Skin of body (tissue), 3 donors: ENCODE measurements at places on chromosomes 3 and 15.

DNA sequence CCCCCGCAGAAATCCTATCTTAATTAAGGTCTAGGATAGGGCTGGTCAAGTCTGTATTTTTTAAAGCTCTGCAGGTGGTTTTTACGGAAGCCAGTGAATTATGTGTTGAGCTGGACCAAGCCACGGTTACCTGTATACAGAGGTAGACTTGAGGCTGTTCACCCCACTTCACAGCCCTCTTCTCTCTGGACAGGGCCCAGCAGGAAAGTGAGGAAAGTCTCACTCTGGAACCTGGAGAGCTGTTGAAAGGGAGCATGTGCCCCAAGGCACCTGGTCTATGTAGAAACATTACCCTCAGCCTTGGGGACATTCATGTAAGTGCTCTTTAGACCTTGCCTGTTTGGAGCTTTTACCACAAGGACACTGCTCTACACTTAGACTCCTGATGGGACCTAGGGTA, 6.9 kb downstream of the SEMA5B start:
- no peak for DNase-seq

GRCh38 chr3:78697426-78697825, 1070.4 kb downstream of the ROBO1 start:
- DNase-seq: no peak

DNA sequence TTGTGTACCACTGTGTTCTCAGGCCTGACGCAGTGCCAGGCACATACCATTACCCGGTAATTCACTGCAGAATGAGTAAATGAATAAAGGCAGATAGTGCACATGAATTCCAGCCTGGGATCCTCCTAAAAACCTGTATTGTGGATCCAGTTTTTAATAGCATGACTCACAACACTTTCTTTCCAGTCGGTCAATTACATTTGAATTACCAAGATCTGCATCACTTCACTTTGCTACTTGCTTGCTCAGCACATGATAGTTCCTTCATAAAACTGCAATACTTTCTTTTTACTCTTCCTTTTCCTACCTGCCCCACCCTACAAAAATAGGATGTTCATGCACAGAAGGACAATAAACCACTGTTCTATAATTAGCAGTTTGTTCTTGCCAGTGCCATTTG, 553.8 kb downstream of the MAGI1 start:
- DNase-seq: no peak

DNA sequence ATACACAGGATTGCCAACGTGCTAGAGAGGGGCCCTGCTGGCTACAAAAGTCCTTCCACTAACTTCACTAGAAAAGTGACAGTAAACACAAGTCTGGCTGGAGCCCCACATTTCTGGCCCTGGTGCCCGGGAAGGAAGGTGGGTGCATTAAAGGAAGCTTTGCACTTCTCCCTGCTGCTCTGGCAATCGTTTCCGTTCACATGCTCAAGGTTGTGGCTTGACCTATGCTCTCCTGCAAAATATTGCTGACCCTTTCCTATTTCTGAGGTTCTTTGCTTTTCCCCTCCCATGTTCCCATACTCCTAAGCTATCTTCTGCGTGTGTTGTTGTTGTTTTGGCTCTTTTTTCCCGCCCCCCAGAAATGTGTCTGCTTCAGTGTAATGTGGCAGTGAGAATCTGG, 9.1 kb upstream of the CCR3 start:
- no peak for DNase-seq

GRCh38 chr3:99439892-99440291, 198.5 kb upstream of the COL8A1 start:
- DNase-seq: no peak
